ENCODE measurements at places on chromosomes 7 and 10.

DNA sequence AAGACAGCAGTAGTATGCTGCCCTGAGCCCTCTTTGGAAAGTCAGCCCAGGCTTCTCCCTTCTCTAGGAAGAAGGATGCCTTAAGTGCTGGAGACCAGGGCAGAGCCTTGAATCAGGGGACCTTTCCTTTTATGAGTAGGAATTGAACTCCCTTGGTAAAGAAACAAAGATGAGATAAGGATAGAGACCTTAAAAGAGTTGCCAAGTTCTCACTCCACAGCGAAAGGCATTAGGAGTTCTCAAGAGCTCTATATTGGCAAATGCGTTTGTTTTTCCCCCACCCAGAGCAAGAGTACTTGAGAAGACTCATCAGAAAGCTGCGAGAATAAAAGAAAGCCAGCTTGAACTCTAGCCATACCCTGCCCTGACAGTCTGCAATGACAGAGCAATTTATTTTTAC, 72.9 kb upstream of the OGDHL start:
- no peak for DNase-seq

- no peak for DNase-seq
Measured at GRCh38 chr10:2342206-2342605, 604.9 kb upstream of the ADARB2 start.

DNA sequence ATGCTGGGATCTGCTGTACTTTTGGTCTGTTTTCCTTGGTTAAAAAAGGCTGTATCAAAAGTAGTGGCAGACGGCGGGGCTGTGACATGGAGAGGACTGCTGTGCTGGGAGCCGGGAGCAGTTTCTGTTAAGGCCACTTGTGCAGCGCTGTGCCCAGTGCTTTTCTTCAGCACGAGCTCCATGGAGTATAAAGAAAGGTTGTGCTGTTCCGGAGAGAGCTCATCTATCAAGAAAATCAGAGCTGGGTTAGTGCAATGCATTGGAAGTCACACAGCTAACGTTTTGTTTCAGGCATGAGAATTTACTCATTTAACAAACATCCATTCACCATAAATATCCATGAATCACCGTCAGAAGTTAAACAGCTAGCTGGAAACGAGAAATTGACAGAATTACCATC, 62.0 kb downstream of the KIAA1549 start:
- DNase-seq: no peak

- no peak for DNase-seq
Measured at GRCh38 chr10:14017467-14017866, 313.3 kb downstream of the FRMD4A start.

DNA sequence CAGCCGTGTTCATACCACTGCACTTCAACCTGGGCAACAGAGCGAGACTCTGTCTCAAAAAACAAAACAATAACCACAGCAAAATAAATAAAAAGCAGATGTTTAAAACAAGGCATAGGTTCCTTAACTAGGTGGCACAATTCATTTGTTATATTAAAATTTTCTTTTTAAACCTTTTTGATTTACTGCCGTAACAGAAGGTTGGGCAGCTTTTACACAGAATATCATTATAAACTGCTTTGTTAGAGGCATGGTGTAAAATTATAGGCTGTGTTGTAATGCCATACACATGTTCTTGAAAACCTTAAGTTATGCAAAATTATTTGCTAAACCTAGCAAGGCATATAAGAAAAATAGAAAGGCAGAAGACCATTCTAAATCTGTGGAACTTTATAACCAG, 84.4 kb downstream of the MKLN1 start:
- no peak for DNase-seq

- DNase-seq: no peak
Measured at GRCh38 chr7:75885036-75885435, 6.2 kb downstream of the RHBDD2 start.

DNA sequence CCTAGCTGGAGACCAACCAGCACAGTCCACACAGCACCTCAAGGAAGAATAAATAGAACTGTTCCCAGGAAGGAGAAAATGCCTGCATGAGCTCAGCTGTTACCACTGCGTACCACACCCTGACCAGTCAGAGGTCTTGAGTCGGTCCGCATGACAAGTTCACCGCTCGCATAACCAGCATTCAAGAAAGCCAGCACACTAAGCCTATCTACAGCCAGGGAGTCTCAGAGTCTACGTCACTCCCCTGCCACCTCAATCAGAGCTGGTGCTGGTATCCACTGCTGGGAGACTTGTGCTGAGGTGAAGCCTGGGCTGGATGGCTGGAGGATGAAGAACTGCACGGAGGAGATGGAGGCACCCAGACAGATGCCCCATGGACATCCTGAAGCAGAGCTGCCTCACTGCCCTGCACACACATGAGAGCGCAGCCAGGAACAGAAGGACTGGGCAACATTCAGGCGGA, 19.6 kb downstream of the AKR1C1 start:
- DNase-seq: no peak

Data from GM12891 (cell line).